AG08395 (cell line): ENCODE measurements at places on chromosomes 7 and 10.

DNA sequence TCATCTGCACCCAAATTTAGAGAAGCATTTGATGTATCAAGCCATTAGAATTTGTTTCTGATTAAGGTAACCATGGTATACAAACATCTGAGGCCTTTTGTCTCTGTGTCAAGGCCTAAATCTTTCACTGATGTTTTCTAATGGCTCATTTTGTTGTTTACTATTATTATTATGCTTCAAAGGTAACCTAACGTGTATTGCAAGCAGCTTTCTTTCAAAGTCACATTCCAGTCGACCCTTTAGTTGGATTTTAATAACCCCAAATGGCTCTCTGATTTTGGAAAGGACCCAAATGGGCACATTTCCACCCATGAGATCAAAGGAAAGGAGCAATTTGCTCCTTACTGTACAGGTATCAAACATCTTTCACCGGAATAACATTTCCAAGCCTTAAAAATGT, 46.7 kb upstream of the WNT16 start:
- no peak for DNase-seq

- DNase-seq = no peak
Measured at GRCh38 chr10:78176320-78177317, 143.0 kb downstream of the RPS24 start.

DNA sequence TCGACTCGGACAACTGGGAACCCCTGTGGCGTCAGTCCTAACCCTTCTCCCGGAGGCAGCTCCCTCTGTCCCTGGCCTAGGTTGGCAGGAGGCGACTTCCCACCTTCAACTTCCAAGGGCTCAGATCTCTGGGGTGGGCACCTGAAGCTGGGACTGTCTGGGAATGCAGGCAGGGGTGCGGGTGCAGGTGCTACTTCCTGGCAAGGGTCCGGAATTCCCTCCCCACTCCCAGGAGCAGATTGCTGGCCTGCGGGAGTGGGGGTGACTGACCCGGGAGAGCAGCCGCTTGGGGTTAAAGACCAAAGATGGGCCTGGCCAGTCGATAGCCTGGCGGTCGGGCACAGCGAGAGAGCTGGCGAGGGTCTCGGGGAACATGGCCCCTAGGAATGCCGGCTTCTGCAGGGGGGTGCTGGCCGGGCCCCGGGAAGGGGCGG, 387 bp downstream of the EPHA1 start:
- DNase-seq = no peak

DNA sequence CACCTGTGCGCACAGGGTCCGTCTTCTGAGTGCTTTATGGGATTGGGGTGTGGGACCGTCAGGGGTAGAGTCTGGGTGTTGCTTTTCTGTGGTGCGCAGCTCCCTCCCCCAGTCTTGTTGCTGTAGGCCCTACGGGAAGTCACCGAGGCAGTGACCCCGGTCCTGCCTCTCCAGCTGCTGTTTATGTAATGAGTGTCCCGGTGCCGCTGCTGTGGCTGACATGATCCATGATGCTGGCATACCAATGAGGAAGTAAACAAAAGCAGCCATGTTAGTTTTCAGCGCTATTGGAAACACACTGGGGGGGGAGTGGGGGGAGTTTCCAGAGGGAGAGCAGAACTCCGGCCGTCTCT, 1.1 kb downstream of the TRIM8 start:
- no peak for DNase-seq

DNA sequence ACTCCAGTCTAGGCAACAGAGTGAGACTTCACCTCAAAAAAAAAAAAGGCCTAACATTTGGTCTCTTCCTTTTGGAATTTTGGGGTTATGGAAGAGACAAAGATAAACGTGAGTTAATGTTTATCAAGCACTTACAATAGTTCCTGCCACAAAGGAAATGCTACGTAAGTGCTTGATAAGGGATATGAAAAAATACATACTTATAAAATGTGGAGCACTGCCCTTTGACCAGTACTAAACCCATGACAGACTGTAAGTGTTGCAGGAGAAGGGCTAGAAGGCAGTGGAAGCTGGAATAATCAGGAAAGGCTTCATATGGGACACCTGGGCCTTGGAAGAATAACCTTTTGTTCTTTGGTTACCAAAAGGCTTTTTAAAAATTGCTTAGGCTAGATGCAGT, 25.5 kb downstream of the TMEM248 start:
- DNase-seq = no peak
